ENCODE measurements at places on chromosomes 6 and 20.

DNA sequence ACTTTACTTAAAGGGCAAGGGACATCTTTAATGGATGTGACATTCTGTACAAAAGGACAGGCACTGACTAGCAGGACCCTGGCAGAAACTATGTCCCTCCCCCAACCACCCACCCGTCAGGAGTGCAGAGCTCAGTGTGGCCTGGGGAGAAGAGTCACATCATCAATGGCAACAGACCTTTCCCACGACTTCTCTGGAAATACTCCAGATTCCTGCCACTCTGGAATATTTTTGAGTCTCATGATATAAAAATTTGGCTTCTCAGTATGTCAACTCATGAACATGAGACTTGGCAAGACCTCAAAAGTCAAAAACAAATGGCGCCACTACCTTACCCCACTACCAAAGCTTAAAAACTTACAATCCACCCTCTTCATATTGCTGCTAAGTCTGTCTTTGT is 118.3 kb downstream of the SLC23A2 start:
- no peak for DNase-seq

GRCh38 chr20:61972636-61973508 is 92.8 kb downstream of the TAF4 start:
- DNase-seq = no peak

DNA sequence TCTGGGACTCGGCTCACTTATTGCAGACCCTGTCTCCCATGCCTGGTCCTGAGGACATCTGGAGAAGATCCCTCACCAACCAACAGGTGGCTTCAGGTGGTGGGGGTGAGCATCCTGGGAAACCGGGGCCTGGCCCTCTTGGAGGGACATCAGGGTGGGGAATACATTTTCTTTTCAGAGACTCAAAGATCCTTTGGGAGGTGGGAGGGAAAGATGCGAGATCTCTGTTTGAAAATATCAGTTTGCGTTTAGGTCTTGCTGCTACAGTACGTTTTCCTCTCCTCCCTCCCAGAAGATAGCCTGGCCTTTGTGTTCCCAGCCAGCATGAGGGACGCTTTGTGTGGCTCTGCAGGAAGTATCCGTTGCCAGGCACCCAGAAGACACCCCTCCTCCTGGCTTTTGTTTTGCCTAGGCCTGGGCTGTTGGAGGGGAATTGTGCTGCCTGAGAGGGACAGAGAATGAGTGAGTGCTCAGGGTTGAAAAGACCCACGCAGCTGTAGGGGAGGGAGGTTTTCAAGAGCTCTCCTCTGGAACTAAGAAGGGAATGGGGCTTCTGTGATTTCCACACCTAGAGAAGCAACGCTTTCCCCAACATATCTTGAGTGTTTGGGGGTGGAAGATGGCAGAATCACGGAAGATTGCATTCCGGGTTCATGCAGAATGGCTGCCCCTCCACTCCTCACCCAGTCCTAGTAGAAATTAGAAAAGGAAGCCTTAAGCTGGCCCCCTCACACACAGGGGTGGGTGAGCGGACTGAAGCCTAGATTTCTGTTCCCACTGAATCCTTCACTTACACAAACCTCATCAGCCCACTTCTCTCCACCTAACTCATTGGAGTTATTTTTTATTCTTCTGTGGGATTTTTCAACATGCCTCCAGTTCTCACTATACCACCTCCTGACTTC is 22.0 kb upstream of the SLC2A12 start:
- no peak for DNase-seq

DNA sequence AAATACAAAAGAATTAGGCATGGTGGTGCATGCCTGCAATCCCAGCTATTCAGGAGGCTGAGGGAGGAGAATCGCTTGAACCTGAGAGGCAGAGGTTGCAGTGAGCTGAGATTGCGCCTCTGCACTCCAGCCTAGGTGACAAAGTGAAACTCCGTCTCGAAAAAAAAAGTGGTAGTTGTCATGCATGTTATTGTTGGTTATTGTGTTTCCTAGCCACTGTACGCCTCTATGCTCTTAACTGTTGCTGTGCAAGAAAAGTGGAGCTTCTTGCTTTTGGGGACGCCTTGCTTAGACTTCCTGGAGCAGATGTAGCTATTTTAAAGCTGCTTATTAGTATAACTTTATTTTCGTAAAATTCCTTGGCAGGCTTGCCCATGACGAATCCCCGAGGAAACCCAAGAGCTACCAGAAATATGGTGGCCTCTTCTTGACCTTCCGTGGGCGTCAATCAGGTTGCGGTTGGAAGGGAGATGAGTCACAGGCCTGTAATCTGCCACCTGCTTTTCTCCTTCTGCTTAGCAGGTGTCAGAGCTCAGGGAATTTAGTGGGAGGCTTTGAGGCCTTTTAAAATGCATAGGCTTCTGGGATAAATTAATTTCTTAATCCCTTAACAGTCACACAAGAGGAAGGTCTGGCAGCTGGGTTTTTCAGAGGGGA is 17.3 kb downstream of the GABRR2 start:
- peak; percentile 56 for DNase-seq

GRCh38 chr6:164928057-164928727 is 381.2 kb downstream of the C6orf118 start:
- no peak for DNase-seq

DNA sequence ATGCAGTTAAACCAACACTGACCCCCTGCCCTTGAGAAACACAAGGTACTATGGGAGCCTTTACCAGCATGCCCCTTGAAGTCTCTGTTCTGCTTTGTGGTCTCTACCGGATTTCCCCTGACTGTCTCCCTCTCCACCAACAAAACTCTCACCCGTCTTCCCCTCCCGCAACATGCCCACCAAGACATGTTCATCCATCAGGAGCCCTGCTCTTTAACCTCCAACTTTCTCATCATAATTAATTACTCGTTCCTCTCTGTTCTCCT is 1.1 kb downstream of the ZNF165 start:
- DNase-seq = peak; percentile 30

- no peak for DNase-seq
Measured at GRCh38 chr20:4484379-4484997, 237.2 kb upstream of the PRND start.

DNA sequence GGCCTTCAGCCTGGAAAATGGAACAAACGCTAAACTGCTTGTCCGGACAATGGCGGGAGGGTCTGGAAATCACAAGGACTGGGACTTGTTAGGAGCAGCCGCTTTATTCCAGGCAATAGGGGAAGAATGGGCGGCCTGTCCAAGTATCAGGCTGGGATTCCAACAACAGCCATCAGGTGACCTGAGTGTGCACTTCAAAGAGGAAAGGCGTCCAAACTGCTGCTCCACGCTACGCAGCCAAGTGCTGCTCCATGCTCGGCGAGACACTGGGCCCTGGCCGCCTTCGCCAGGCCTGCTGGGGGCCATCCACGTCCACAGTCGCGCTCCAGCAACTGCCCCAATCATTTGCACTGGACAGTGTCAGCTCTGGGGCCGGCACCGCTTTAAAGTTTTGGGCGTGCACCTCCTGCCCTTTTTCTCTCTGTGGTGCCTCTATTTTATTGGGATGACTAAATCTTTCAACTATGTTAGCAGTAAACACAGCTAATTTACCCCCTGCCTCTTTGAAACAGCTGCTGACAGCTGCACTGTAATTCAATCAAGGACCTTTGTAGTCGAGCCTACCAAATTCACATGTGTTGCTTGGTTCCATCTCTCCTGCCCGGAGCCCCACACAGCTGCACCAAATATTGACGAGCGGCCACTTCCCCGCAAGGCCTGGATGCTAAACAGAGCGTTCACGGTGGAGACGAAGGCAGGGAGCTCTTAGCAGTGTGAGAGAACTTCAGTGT is 98.3 kb downstream of the BMP7 start:
- DNase-seq = no peak

DNA sequence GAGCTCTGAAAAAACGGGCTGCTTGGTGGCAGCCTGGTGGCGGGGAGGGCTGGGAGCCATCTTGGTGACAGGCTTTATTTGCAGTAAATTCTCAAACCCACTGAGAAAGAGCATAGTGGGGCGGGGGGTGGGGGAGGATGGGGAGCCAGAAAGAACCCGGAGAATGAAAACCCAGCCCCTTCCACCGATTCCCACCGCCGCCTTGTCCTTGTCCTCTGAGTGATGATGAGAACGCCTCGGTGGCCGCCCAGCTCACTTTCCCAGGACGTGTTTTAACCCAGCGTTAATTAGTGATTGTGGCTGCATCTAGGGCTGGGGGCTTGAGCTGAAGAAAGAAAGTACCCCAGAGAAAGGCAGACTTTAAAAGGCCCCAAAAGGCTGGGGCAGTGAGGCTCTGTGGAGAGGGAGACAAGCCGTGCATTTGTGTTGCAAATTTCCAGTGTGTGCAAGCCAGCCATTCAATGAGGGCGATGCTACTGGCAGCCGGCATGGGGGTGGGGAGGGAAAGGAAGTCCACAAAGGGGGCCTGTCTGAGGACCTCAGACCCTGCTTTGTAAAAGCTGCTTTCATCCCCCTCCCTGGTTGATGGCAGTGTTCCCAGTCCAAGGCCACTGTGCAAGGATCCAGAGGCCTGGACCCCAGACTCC is 6.2 kb upstream of the GHRH start:
- no peak for DNase-seq

DNA sequence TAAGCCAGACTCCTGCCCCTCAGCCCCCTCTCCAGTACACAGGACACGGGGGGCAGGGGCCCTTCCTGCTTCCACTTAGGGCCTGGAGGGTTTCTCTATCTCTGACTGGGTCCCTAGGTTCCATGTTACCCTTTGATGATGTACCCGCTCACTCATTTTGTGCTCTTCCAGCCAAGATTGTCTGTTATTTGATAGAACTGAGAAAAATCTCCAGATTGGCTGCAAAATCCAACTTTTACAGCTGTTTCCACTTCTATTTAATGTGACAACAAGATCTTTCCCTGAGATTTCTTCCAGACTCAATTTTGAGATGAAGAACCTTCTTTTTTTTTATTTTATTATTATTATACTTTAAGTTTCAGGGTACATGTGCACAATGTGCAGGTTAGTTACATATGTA is 85.7 kb downstream of the TMEM170B start:
- DNase-seq = no peak

DNA sequence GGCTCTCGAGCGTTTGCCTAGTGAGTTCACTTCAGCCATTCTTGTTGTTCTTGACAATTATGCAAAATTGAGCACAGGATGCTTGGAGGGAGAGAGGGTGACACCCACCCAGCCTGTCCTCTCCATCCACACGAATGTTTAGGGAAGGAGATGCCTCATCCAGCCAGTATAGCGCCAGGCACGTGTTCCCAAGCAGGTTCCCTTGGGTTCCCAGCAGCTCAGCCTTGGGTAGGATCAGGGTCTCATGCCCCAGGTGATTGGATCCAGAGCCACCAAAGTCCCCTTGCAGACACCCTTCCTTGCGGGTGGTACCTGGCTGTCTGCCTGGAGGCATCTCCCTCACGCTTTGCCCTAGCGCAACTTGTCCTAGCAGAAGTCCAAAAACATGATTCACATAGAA is 394.9 kb downstream of the CDH4 start:
- DNase-seq = no peak

GRCh38 chr6:127404133-127404532 is 55.1 kb downstream of the KIAA0408 start:
- no peak for DNase-seq

DNA sequence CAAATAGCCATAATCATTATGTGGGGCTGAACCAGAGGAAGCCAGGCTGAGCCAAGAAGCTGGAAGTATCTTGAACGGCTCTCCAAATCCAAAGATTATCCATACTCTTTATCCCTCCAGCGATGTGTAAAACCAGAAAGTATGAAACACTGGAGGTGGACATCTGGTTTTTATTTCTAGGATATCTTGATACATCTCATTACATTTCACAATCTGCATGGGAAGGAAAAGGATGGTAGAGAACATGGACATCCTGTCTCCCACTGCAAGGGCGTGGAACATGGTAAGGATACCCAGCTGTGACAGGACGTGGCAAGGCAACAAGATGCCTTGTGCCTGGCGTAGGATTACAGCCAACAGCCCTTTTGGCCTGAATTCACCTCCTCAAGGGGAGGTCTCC is 20.1 kb downstream of the TRIM27 start:
- DNase-seq = no peak

DNA sequence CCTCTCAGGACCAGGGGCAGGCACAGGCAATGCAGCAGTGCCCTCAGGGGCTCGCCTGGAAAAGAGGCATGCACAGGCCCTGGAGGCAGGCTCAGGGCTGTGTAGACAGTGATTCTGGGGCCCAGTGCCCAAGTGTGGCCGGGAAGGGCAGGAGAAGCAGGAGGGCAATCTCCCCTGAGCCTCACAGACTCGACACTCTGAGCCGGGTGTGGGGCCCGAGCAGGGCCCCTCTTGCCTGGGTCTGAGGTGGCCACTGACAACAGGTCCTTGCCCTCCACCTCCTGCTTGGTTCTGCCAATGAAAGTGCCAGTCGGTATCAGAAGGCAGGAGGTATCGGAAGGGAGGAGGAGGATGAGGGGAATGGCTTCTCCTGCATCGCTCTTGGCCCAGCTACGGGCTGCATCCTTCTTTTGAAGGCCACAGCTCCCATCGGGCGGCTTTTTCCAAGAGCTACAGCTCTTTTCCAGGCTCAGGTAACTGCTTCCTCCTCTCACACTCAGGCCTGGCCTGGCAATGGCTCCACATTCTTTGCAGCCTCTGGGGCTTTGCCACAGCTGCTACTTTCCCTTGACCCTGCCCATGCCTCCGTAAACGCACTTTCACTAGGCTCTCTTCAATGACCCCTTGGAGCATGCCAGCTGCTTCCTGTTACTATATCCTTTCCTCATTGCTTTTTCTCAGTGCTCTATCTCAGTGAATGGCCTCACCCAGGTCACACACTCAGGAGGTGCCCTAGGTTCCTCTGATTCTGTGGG is 24.5 kb downstream of the GABRR2 start:
- DNase-seq = no peak

GRCh38 chr6:20906945-20907344 is 372.7 kb downstream of the CDKAL1 start:
- no peak for DNase-seq

- no peak for DNase-seq
Measured at GRCh38 chr6:168546151-168546550, 105.2 kb downstream of the SMOC2 start.

- DNase-seq = no peak
Measured at GRCh38 chr6:139882234-139882633, 507.8 kb upstream of the CITED2 start.

GRCh38 chr6:16438718-16439591 is 200.6 kb downstream of the GMPR start:
- DNase-seq = no peak

DNA sequence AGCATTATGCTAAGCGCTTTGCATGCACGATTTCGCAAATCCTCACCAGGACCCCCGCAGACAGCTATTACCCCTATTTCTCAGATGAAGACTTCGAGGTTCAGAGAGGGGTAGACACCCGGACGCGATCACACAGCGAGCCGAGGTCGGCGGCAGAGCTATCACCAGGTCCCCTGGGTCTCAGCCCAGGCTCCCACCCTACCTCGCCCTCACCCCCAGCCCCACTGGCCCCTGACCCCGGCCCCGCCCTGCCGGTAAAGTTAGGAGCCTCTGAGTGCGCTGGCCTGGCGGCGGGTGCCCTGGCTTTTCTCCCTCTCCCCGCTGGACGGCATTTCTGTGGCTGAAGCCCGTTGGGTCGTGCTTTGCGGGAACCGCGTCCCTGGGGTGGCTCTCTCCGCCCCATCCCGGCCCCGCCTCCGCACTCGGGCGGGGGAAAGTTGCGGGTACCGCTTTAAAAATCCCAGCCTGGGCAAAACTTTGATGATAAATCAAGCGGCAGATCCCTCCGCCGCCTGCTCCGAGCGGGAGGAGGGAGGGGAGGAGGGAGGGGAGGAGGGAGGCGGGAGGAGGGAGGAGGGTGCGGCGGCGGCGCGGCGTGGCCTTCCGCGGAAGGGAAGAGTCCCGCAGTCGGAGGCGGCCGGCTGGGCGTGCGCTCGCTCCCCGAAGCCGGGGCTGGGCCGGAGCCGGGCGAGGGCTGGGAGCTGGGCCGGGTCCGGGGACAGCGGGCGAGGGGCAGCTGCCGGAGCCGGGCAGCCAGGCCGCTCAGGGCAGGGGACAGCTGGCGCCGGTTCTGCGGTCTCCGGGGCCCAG is at the start of gene VSTM2L:
Gene VSTM2L, plus strand, starts transcription at position 624 of the 810 bp plus-strand sequence. CDS start 224 bp downstream, outside the sequence.
- no peak for DNase-seq

GRCh38 chr6:90530882-90531281 is 56.0 kb downstream of the MAP3K7 start:
- no peak for DNase-seq
